ENCODE measurements at places on chromosomes 5 and 9. TPM values are rescaled to one million over a fixed set of nuclear protein-coding genes. Genes with fewer than 3 reads are reported as not detected.

The TJP2 gene
- 115 TPM for total RNA-seq

The SHOC1 gene
- not detected for total RNA-seq

The IL3 gene
- not detected for total RNA-seq

The HRH2 gene
- total RNA-seq: 48.5 TPM

The GARIN3 gene
- not detected for total RNA-seq

The C9 gene
- not detected for total RNA-seq

GRCh38 chr5:135724617-135725016 is 109.8 kb upstream of the SLC25A48 start:
- H3K27me3 ChIP-seq: no peaks in the 10 kb centered on the region
- no peak for DNase-seq
- H3K36me3 ChIP-seq: no peaks in the 10 kb centered on the region
- no peaks in the 10 kb centered on the region for H3K4me1 ChIP-seq
- H3K4me3 ChIP-seq: no peak overlapping the region
- no peak overlapping the region for H3K27ac ChIP-seq

DNA sequence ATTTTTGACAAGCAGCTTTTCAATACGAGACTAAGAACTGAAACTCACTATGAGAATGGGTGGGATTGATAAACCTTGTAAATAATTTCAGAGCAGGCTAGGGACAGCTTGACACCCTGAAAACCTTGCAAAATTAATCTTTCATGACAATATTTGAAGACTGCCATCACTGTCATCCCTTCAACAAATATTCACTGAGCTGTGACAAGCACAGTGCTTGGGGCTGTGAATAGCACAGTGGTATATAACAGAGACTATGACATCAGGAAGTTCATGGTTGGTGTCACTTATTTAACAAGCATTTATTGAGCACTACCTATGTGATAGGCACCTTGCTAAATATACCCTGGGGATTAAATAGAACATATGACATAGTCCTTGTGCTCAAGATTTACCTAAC is 741.0 kb upstream of the RIOK2 start:
- no peaks in the 10 kb centered on the region for H3K4me1 ChIP-seq
- DNase-seq: no peak
- no peak overlapping the region for H3K27ac ChIP-seq
- no peaks in the 10 kb centered on the region for H3K36me3 ChIP-seq
- H3K27me3 ChIP-seq: no peaks in the 10 kb centered on the region
- no peak overlapping the region for H3K4me3 ChIP-seq

GRCh38 chr5:138492560-138493045 is 27.3 kb downstream of the EGR1 start:
- peaks cover 28% of the 10 kb centered on the region for H3K27me3 ChIP-seq
- no peaks in the 10 kb centered on the region for H3K36me3 ChIP-seq
- peaks cover 14% of the 10 kb centered on the region for H3K4me1 ChIP-seq
- H3K27ac ChIP-seq: no peak overlapping the region

GRCh38 chr9:131999692-132000551 is 79.7 kb downstream of the MED27 start:
- H3K4me1 ChIP-seq: peaks cover 24% of the 10 kb centered on the region
- peaks cover 8% of the 10 kb centered on the region for H3K36me3 ChIP-seq
- no peaks in the 10 kb centered on the region for H3K27me3 ChIP-seq
- no peak for DNase-seq

GRCh38 chr5:140072812-140073211 is 29.7 kb upstream of the NRG2 start:
- DNase-seq: no peak
- no peak overlapping the region for H3K4me3 ChIP-seq
- no peaks in the 10 kb centered on the region for H3K36me3 ChIP-seq
- H3K4me1 ChIP-seq: peaks cover 4% of the 10 kb centered on the region
- H3K27ac ChIP-seq: no peak overlapping the region
- no peaks in the 10 kb centered on the region for H3K27me3 ChIP-seq

GRCh38 chr5:131436081-131436480 is 172.2 kb downstream of the CDC42SE2 start:
- H3K27me3 ChIP-seq: no peaks in the 10 kb centered on the region
- peaks cover 3% of the 10 kb centered on the region for H3K4me1 ChIP-seq
- no peak overlapping the region for H3K27ac ChIP-seq
- no peak for DNase-seq

GRCh38 chr5:54804521-54804920 is 180.9 kb downstream of the ESM1 start:
- no peaks in the 10 kb centered on the region for H3K36me3 ChIP-seq
- no peak overlapping the region for H3K27ac ChIP-seq

DNA sequence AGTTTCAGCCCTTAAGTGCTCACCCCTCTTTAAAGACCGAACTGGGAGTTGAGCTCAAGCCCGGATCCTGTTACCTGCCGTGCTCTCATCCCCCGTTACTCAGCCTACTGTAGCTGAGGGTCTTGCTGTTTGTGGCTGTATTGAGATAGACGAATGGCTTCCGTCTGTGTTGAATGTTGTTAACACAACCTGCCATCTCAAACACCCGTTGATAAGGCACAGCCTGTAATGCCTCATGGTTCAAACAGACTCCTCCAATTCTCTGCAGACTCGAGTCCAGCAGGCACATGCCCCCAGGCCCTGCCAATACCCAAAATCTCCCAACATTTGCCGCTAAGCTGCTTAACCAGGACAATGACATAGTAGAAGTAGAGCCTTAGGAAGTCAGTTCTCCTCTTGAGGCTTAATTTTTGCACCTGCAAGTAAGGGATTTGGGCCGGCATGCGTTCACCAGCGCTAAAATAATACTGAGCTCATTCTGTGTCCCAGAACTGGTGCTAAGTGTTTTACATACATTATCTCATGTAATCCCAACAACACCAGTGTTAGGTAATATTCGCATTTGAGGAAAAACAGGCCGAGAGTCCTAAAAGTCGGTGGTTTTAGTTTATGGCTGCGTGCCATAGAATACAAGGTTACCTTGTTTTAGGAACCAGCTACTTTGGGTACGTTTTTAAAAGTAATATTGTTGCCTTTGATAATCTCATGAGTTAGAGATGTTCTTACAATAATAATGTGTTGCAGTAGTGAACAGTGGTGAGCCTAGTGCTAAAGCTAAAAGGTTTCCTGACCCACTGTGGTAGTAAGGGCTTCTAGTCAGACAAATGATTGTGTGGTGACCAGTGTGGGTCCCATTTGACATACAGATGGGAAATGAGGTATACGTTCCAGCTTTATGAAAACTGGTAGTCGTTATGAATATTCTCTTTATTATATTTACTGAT is 1.5 kb upstream of the RFX3 start:
- H3K36me3 ChIP-seq: no peaks in the 10 kb centered on the region
- H3K4me3 ChIP-seq: peak overlapping the region; percentile 64
- H3K27me3 ChIP-seq: no peaks in the 10 kb centered on the region
- peak overlapping the region; percentile 100 for H3K27ac ChIP-seq
- peaks cover 32% of the 10 kb centered on the region for H3K4me1 ChIP-seq

DNA sequence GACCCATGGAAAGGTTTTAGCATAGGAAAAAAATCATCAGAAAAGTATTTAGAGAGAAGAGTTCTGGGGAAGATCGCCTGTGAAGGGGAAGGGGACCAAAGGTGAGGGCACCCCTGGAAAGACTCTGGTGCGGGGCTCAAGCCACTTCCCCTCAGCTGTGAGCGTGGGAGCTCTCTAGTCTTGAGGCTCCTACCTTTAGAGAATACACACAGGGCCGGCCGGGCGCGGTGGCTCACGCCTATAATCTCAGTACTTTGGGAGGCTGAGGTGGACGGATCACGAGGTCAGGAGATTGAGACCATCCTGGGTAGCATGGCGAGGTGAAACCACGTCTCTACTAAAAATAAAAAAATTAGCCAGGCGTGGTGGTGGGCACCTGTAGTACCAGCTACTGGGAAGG is 6.9 kb downstream of the TRIM41 start:
- DNase-seq: no peak
- H3K36me3 ChIP-seq: peaks cover 81% of the 10 kb centered on the region
- peaks cover 8% of the 10 kb centered on the region for H3K4me1 ChIP-seq
- H3K4me3 ChIP-seq: no peak overlapping the region

- H3K27me3 ChIP-seq: no peaks in the 10 kb centered on the region
- H3K4me3 ChIP-seq: no peak overlapping the region
- no peaks in the 10 kb centered on the region for H3K36me3 ChIP-seq
- peak; percentile 54 for DNase-seq
- no peak overlapping the region for H3K27ac ChIP-seq
- H3K4me1 ChIP-seq: peaks cover 38% of the 10 kb centered on the region
These were observed 147.3 kb downstream of the SGCD start for GRCh38 chr5:156474251-156474650.

- no peak overlapping the region for H3K4me3 ChIP-seq
- no peaks in the 10 kb centered on the region for H3K27me3 ChIP-seq
- H3K27ac ChIP-seq: peak overlapping the region; percentile 84
These were observed 15.4 kb downstream of the CCDC69 start for GRCh38 chr5:151208481-151208914.

DNA sequence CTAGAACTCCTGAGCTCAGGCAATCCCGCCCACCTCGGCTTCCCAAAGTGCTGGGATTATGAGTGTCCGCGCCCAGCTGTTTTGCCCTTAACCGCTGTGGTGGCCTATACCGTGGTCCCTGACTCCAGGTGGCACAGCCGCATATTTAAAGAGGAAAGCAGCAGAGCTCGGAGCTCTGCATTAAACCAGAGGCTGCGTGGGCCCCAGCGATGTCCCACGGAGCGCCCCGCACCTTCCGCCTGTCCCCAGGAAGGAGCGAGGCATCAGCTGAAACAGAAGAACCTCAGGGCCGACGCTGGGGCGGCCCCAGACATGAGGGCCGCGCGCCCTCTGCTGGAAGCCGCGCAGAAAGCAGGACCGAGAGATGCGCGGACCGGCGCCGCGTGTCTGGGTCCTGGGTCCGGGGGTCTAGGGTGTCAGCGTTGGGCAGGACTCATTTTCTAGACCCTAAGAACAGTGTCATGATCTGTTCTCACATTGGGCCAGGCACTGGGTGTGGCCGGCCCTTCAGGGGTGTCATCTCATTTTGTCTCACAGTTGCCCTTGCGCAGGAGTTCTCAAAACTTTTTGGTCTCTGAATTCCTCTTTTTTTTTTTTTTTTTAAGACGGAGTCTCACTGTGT is 37.7 kb downstream of the LAMC3 start:
- no peak overlapping the region for H3K4me3 ChIP-seq
- no peak overlapping the region for H3K27ac ChIP-seq
- no peaks in the 10 kb centered on the region for H3K27me3 ChIP-seq
